Esophagus muscularis mucosa (tissue), 4 donors: ENCODE measurements at places on chromosomes 2 and 18.

DNA sequence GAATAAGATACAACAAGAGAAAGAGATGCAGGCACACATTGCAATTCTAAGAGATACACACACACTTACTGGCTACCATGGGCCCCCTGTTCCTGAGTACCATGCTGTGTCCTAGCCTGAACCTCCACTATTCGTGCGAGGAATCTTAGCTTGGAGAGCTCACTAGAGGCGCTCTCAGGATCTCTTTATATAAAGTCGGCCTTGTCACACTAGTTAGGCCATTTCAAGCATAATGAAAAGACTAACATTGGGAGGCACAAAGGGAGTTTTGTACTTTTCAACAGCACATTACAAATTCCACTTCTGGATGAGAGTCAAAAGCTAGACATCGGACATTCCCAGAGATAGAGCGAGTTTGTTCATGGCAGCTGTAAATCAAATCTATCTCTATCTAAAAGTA lies 365.2 kb downstream of the DSEL start:
- DNase-seq: no peak

- peak; percentile 80 for DNase-seq
Measured at GRCh38 chr2:239905884-239906654, 119.1 kb downstream of the NDUFA10 start.

GRCh38 chr2:127397568-127398238 lies 9.9 kb upstream of the MAP3K2 start:
- DNase-seq: no peak

GRCh38 chr2:104673225-104673624 lies 180.7 kb upstream of the POU3F3 start:
- DNase-seq: no peak

GRCh38 chr18:31596081-31596872 lies 4.6 kb downstream of the TTR start:
- no peak for DNase-seq

- no peak for DNase-seq
Measured at GRCh38 chr2:73403237-73403636, 17.6 kb downstream of the ALMS1 start.

- no peak for DNase-seq
Measured at GRCh38 chr2:161571051-161571429, 53.2 kb upstream of the SLC4A10 start.

GRCh38 chr2:9299161-9300100 lies 92.8 kb downstream of the ASAP2 start:
- DNase-seq: no peak

- no peak for DNase-seq
Measured at GRCh38 chr2:114134146-114134545, 244.3 kb downstream of the ACTR3 start.
